ENCODE measurements at places on chromosomes 6 and 20. TPM values are rescaled to one million over a fixed set of nuclear protein-coding genes. Genes with fewer than 3 reads are reported as not detected.

DLGAP4 gene
- total RNA-seq: 86.3 TPM

CUTA gene
- total RNA-seq: 111 TPM

C6orf15 gene
- total RNA-seq: 1.2 TPM

CST9L gene
- total RNA-seq: not detected

SLC4A11 gene
- 1.6 TPM for total RNA-seq

PKIB gene
- total RNA-seq: 2.4 TPM

THBS2 gene
- total RNA-seq: 1.3 TPM

CCN6 gene
- total RNA-seq: not detected

PPP1R14C gene
- total RNA-seq: 14.5 TPM

SCGN gene
- total RNA-seq: not detected

OLIG3 gene
- not detected for total RNA-seq

TFAP2B gene
- total RNA-seq: not detected

TFAP2C gene
- total RNA-seq: 39.7 TPM

GGTLC1 gene
- not detected for total RNA-seq

PLEKHG1 gene
- 3.1 TPM for total RNA-seq

NXT1 gene
- 36.4 TPM for total RNA-seq

PNISR gene
- 59.0 TPM for total RNA-seq

BMP7 gene
- not detected for total RNA-seq

COL19A1 gene
- total RNA-seq: 0.11 TPM

CD83 gene
- total RNA-seq: 1.2 TPM

CLPSL2 gene
- not detected for total RNA-seq

PHACTR1 gene
- total RNA-seq: not detected

SIRPA gene
- total RNA-seq: 2.1 TPM

GUCA1A gene
- 2.2 TPM for total RNA-seq

VGLL2 gene
- not detected for total RNA-seq

EGFL8 gene
- total RNA-seq: 5.1 TPM

RHAG gene
- total RNA-seq: not detected

HRH3 gene
- total RNA-seq: not detected

Measured in placental epithelial cell (primary cell).